ENCODE measurements at places on chromosomes 12 and 14. TPM values are rescaled to one million over a fixed set of nuclear protein-coding genes. Genes with fewer than 3 reads are reported as not detected.
A peak's percentile ranks its signal among the peaks of the same experiment; 100 is the strongest.

DNA sequence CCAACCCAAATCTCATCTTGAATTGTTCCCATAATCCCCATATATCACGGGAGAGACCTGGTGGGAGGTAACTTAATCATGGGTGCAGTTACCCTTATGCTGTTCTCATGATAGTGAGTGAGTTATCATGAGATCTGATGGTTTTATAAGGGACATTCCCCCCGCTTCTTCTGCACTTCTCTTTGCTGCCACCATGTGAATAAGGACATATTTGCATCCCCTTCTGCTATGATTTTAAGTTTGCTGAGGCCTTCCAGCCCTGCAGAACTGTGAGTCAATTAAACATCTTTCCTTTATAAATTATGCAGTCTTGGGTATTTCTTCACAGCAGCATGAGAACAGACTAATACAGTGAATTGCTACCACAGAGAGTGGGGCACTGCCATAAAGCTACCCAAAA, 179.1 kb downstream of the LRIG3 start:
- no peaks in the 10 kb centered on the region for H3K4me1 ChIP-seq
- H3K36me3 ChIP-seq: no peaks in the 10 kb centered on the region
- DNase-seq: no peak
- no peak overlapping the region for H3K4me3 ChIP-seq
- H3K27me3 ChIP-seq: no peaks in the 10 kb centered on the region

DNA sequence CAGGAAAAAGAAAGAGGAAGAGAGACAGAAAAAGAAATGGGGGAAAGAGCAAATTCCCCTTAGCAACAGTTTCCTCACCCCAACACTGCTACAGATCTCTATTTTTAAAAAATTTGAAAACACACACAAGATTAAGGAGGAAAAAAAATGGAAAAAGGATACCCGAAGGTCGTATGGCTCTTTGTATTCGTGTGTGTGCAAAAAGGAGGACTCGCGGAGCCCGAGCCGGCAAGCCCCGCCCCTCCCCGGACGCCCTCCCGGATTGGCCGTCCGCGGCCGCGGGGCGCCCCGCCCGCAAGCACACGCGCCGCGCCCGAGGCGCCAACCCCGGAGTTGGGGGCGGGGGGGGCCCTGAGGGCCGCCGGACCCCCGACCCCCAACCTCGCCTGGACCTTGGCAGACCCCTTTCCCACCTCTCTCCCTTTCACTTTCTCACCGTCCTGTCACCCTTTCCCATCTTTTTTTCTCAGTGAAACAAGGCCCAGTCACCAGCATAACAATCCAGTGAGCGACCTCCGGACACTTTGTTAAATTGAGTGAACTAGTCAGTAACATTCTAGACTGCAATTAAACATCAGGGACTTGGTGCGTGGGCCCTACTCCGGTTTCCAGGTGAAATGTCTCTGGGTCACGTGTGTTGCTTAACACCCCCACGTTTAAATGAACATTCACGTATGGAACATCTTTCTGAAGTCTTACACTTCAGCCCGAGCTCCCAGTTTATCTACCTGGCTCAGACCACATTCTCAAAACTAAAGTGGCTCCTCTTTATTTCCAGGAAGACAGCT, at the start of gene C14orf93:
Gene C14orf93, minus strand, starts transcription at position 205 of the 788 bp plus-strand sequence. CDS start 11,120 bp downstream, outside the sequence.
- no peaks in the 10 kb centered on the region for H3K27me3 ChIP-seq
- peak within 1 kb of the TSS; percentile 21 for H3K4me3 ChIP-seq
- H3K36me3 ChIP-seq: no peaks in the 10 kb centered on the region
- H3K4me1 ChIP-seq: peaks cover 4% of the 10 kb centered on the region
- peak; percentile 75 for DNase-seq

DNA sequence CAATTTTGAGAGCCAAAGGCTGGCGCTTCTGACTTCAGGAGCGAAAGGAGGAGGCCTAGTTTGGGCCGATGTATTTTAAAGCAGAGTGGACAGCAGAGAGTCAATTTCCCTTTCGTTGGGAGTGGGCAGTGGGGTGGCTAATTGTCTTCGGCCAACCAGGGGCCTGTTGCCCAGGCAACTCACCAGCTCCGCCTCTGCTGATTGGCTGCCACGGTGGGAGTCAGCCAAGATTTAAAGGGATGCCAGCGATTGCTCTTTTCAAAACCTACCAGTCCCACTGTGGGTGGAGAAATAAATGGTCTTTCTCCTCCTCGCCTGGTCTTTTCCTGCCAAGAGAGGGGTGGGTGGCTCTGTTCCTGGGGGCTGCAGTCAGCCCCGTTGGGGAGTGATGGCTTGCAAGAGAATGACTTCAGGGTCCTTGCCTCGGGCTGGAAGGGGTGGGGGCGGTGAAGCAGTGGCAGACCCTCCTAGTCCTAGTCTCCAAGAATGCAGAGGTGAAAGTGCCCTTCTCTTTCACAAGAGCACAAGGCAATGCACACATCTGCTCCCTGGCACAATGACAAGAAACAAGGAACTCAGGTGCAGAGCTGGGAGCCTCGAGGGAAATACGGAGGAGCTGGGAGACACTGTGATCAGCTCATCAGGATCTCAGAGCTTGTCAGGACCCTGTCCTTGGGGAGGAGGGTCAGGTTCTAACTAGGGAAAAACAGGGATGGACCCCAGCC, 37.7 kb downstream of the RASAL1 start:
- H3K36me3 ChIP-seq: no peaks in the 10 kb centered on the region
- no peak overlapping the region for H3K4me3 ChIP-seq
- H3K4me1 ChIP-seq: no peaks in the 10 kb centered on the region
- H3K27me3 ChIP-seq: no peaks in the 10 kb centered on the region
- peak; percentile 36 for DNase-seq
- H3K27ac ChIP-seq: no peak overlapping the region

NINJ2 gene
- 1.1 TPM for polyA plus RNA-seq

DNA sequence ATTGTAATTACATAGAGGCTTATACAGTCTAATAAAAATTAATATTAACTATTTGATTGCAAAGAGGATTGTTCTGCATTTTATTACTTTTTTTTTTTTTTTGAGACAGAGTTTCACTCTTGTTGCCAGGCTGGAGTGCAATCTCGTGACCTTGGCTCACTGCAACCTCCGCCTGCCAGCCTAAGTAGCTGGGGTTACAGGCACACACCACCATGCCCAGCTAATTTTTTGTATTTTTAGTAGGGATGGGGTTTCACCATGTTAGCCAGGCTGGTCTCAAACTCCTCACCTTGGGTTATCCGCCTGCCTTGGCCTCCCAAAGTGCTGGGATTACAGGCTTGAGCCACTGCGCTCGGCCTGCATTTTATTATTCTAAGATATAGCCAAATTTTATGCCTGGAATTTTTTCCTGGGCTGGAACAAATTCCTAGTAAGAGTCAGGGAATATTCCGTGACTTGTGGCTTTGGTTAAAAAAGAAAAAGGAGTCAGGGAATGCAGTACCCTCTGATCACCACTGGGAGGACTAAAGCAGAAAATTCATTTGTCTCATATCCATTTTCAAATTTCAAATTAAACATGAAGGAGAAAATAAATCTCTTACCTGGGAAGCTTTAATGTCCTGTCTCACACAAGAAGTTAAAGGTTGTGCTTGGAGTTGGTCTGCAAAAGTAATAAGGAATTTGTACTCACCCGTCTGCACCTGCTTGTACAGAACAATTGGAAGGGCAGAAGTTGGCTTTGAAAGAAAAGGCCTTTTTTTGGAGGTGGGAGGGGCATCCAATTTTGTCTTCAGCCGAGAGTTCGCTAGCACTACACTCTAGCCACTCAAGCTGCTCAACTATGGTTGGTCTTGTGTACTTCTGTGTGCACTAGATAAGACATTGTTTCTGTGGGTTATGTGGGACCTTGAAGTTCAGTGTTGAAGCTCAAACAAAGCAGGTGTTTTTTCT, 8.7 kb downstream of the MARK3 start:
- H3K27ac ChIP-seq: peak overlapping the region; percentile 43
- H3K27me3 ChIP-seq: no peaks in the 10 kb centered on the region
- H3K4me1 ChIP-seq: peaks cover 74% of the 10 kb centered on the region

DNA sequence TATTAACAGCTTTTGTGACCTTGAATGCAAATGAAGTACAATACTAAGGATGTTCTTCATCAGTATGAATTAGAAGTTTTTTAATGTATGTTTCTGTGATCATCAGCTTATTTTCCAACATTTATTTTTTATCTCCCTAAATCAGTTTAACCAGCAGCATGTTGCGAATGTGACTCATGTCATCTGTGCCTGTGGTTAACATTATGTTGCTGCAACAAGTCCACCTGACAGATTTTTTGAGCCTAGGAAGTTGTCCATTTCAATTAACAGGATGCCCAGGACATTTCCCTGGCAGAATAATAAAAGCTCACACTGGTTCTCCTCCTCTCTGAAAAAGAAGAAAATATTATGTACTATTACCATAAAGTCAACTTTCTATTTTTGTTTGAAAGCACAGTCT, 155.5 kb downstream of the SYT1 start:
- DNase-seq: no peak
- no peaks in the 10 kb centered on the region for H3K36me3 ChIP-seq
- H3K27me3 ChIP-seq: no peaks in the 10 kb centered on the region
